HCT116 (cell line): ENCODE measurements at places on chromosomes 7 and 10.

DNA sequence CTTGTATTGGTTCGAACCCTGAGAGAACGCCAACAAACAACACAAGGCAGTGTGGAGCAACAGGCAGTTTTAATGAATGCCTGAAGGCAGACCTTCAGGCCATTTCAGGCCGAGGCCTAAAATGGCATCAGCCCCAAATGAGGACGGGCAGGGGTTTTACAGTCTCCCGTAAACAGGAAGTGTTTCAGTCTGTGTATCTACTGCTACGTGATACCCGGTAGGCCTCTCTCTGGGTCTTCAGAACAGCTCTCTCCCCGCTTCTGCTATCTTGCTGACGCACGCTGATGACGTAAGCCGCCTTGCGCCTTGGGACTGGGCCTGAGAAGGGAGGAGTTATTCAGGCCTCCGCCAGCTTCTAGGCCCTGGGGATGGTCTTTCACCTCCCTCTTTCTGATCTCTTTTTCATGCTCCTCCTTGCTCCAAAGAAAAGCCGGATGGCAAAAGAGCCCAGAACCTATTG, 67.7 kb downstream of the ST8SIA6 start:
- no peak for DNase-seq

GRCh38 chr10:507355-507699, 182.1 kb downstream of the DIP2C start:
- DNase-seq, result no peak

- DNase-seq, result no peak
These were observed 178.9 kb downstream of the GRID1 start for GRCh38 chr10:86187499-86188239.

DNA sequence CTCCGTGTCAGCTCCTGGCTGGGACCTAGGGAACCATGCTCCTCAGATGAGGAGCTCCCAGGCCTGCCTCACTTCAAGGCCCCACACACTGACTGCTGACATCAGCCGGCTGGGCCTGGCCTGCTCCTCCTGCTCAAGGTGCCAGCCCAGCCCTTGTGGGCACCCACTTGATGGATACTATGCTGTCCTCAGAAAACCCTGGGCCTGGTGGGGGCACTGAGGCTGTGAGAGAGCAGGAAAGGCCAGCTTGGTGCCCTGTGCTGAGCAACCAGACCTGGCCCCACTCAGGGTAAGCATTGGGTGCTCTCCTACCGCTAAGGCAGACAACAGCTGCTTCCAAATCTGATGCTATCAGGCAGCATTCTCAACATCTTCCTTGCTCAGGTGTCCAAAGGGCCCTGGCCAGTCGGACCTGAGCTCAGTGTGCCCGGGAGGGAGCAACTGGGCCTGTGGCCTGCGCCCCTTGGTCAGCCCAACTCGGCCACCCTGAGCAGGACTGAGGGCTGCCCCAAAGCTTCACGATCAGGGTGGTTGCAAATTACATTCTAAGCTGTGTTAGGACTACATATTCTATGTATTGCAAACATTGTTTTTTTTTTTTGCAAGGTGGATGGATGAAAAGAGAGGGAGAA, 21.9 kb upstream of the ANTXRL start:
- no peak for DNase-seq

DNA sequence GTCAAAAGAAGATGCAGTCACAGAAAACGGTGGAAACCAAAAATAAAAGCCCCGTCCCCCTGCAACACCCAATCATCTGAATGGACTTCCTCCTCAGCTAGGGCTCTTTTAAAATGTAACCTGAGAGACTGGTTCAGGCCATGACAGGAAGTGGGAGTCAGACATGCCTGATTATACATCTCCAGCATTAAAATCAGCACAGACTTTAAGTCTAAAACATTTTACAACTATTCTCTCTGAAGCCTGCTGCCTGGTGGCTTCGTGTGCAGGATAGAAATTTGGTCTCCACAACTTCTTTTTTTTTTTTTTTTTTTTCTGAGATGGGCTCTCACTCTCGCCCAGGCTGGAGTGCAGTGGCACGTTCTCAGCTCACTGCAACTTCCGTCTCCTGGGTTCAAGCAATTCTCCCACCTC, 30.3 kb downstream of the HACD1 start:
- DNase-seq, result no peak

GRCh38 chr7:112886208-112886607, 96.0 kb upstream of the TMEM168 start:
- DNase-seq, result no peak

DNA sequence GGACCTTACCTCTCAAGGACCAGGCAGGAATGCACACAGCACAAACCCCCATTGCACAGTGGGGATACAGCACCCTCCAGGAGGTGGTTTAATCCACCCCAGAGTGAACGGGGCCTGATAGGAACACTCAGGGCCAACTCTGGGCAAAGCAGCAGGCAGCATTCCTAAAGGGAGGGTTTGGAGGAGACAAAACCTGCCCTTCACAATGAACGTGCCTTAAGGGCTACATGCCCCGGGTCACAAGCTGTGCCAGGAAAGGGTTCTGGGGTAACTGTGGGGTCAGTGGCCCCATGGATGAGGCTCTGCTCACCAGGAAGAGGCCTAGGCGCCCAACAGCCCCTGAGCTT, 1.1 kb downstream of the GPRIN2 start:
- DNase-seq, result no peak

DNA sequence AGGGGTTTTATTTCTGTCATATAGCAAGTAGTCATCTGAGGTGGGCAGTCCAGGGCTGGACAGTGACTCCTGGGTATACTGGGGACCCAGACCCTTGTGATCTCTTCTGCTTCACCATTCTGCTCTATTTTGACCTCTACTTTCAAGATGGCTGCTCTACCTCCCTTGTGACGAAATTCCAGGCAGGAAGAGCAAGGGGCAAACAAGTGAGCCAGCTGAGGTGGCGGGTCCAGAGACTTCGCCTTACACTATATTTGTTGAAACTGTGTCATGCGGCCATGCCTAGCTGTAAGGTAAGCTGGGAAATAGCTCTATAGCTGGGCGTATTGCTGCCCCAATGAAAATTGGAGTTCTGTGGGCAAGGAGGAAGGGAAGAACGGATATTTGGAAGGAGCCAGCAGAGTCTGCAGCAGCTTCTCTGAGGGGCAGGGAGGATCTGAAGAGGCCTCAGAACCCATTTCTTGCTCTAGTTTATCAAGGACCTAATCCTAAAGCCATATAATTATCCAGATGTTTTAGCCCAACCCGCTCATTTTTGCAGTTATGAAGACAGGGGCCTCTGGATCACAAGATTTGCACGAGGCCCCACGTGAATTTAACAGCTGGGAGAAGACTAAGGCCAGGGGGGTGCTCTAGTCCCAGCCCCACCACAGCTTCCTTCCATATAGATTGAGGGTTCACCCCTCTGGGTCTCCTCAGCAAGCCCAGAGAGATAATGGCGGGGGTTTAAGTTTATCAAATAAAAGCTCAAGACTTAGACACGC, 7.7 kb upstream of the CPA1 start:
- no peak for DNase-seq

- DNase-seq, result no peak
These were observed 154.5 kb upstream of the PPP2R2D start for GRCh38 chr10:131746241-131746711.

DNA sequence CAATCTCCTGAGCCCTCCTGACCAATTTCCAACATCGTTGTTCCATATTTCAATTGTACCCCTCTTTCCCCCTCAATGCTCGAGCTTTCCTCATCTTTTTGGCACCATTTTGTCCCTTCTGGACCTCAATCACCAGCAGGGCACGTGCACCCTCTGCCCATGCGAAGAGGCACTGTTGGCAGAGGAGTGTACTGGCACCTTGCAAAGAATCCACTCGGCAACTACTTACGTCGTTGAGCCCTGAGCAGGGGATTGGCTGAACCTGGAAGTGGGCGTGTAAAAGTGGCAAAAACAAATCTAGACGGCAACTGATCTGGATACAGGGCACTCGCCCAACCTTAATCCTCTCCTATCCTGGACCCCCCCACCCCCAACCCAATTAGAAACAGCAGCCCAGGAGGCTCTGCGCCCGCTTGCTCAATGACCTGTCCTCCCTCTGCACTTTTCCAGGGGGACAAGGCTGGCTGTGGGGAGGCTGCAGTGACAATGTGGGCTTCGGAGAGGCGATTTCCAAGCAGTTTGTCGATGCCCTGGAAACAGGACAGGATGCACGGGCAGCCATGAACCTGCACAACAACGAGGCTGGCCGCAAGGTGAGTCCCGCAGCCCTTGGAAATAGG, 18.8 kb downstream of the WNT8B start:
- DNase-seq, result peak; percentile 89
